ENCODE measurements at places on chromosomes 7 and 10. TPM values are rescaled to one million over a fixed set of nuclear protein-coding genes. Genes with fewer than 3 reads are reported as not detected.
A peak's percentile ranks its signal among the peaks of the same experiment; 100 is the strongest.

DNA sequence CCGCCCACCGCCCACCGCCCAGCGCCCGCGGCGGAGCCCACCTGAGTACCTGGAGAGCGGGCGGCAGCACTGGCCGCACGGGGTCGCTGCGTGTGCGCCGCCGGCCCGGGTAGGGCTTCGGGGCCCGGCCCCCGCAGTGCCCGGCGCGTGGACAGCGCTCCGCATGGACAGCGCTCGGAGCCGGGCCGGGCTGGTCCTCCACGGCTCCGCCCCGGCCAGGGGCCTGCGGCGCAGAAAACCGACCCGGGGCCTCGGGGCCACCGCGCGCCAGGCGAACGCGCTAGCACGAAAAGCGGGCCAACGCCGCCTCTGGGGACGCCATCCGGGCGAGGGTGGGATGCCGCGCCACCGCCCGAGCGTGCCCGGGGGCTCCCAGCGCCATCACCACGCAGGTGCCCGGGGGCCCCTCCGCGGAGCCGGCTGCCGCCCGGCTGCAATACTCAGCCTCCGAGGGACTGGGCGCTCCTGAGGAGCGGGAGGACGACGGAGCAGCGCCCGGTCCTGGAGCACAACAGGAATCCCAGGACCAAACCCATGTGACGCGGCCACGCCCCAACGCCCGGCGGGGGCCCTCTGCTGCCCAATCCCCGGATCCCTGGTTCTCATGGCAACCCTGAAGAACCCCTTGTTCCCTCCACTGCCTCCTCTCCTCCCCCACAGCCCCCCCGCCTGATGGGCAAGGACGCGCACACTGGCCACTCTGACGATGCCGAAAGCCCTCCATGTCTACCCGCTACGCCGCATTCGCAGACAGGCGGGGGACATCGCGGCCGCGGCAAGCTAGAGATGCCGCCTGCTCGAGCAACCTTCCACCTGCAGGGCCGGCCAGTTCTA is at the start of gene GRB10:
Gene GRB10, minus strand, starts transcription at position 522 of the 834 bp plus-strand sequence. CDS start 50,574 bp downstream, outside the sequence.
- DNase-seq = no peak

GRCh38 chr10:12844811-12845483 is 156.6 kb downstream of the CCDC3 start:
- peak; percentile 59 for DNase-seq

GRCh38 chr10:103949728-103950127 is 17.2 kb upstream of the SLK start:
- DNase-seq = no peak

The SORCS1 gene
- 0.99 TPM for total RNA-seq

GRCh38 chr7:37448636-37449361 is at the start of gene ELMO1:
Gene ELMO1, minus strand, starts transcription at chr7:37448864. Its CDS starts 106,174 bp downstream, at chr7:37342690.
- DNase-seq = peak; percentile 82

GRCh38 chr7:41984888-41985287 is 252.1 kb downstream of the GLI3 start:
- DNase-seq = no peak

DNA sequence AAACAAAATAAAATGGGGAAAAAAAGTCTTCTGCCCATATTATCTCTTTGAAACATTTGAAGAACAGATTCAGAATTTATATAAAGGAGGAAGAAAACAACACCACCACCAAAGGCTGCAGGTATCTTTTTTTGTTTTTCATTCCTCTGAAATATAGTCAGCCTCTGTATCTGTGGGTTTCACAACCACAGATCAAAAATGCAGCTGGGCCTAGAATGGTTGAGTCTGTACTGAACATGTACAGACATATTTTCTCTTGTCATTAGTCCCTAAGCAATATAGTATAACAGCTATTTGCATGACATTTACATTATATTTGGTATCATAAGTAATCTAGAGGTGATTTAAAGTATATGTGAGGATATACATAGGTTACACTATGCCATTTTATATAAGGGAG is 559.7 kb upstream of the LRRN3 start:
- no peak for DNase-seq

The CTAGE8 gene
- 3.2 TPM for total RNA-seq

The CDC14C gene
- total RNA-seq = not detected

DNA sequence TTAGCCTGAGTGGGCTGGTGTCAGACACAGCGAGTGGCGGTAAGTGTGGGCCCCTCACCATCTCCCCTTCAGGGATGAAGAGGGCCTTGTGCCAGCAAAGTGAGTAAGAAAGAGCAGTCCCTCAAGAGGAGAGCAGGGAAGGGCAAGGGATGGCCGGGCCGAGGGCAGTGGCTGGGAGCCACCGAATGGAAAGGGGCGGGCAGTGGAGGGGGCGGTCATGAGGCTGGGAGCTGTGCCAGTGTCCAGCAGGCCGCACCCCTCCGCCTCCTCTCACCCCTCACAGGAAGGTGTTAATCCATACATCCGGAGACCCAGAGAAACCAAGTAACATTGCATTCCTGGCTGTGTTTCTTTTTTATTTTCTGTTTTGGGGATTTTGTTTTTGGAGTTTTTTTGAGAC is 28.6 kb upstream of the RASGEF1A start:
- DNase-seq = no peak

DNA sequence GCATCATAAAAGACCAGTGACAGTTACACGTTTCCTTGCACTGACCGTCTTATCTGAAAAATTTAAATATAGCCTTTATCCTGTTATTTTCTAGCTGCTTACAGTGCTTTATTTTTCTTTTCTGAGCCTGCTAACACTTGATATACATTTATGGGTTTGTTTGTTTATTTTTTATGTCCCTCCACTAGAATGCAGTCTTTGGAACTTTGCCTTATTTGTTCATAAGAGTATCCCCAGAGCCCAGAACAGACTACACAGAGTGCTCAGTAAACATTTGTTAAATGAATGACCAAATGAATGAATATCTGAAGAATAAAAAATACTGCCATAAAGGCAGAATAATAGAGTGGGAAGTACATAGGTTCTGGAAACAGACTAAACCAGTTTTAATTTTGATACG is 202.3 kb upstream of the LRRN3 start:
- DNase-seq = no peak

DNA sequence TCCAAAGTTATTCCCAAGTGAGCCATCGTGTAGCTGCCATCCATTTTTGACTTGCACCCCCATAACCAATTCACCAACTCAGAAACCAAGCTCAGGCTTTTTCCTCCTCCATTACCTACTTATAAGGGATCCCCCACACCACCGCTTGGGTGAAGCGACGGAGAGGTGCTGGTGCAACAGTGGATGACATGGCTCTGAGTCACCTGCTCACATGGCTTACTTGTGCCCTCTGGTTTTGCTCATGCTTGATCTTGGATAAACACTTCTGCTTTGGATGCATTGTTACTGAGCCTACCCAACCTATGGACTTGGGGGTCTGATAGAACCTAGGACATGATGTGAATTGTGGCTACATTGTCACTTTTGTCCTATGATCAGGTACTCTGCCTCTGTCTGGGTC is 12.0 kb upstream of the AKR1B1 start:
- DNase-seq = no peak

DNA sequence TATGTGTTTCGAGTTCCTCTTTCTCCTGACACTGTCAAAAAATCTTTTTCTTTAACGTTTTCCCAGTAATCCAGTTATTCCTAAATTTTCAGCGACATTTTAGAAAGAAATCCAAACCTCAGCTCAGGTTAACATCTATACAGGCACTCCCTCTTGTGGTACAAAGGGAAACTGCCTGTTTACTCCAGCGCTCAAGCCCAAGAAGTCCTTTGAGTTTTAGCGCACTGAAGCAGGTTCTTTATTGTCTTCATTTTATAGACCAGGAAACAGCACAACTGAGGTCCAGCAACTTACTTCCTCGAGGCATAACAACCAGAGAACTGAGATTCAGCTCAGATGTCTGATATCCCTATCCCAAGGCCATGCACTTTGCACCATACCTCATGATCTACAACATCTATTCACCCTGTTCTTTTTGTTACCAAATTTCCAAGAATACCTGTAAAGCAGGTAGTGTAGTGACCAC is 287.2 kb upstream of the MKLN1 start:
- no peak for DNase-seq

DNA sequence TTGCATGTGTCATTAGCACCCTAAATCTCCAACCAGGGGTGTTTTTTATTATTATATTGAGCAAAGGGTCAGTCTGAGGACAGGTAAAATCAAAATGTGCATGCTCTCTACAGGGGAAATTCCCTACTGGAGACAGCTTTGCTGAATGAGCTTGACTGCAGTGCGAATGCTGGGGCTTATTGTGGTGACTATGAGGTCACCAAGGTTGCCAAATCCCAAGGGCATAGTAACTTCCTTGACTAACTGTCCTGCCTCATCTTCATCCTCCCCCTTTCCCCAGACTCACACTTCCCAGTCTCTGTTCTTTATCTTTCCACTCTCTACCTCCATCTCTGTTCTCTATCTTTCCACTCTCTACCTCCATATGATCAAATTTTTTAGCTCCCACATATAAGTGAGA is 22.9 kb upstream of the AOC1 start:
- DNase-seq = no peak

- DNase-seq = no peak
Measured at GRCh38 chr10:92901819-92902251, 53.5 kb downstream of the EXOC6 start.

The FAM25A gene
- not detected for total RNA-seq

The GHRHR gene
- total RNA-seq = not detected

GRCh38 chr10:104892879-104893617 is 252.0 kb downstream of the SORCS3 start:
- DNase-seq = no peak

- DNase-seq = no peak
Measured at GRCh38 chr7:81903115-81903514, 133.3 kb upstream of the HGF start.

DNA sequence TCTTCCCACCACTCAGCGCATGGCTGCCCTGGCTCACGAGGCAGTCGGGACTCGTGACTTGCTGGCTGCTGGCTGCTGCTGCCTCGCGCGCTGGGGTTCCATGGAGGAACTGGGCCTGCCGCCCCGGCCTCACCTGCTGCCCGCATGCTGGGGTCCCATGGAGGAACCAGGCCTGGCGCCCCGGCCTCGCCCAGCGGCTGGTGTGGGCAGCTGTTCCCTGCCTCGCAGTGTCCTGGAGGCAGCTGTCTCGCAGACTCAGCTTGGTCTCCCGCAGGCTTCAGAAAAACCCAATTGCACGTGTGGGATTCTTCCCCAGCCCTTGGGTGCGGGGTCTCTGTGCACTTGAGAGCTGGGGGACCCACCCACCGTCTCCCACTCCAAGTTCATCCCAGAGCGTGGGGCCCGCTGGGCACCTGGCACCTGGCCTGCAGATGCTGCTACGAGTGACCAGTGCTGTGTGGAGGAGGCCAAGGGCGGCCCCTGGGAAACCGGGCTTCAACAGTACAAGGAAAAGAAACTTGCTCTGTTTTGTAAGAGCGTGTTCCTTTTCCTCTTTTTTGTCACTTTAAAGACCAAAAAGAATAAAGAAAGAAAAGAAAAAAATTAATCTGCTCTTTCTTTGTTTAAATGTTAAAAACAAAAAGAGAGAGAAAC is 20.4 kb downstream of the PWWP2B start:
- no peak for DNase-seq

The DRGX gene
- total RNA-seq = not detected

DNA sequence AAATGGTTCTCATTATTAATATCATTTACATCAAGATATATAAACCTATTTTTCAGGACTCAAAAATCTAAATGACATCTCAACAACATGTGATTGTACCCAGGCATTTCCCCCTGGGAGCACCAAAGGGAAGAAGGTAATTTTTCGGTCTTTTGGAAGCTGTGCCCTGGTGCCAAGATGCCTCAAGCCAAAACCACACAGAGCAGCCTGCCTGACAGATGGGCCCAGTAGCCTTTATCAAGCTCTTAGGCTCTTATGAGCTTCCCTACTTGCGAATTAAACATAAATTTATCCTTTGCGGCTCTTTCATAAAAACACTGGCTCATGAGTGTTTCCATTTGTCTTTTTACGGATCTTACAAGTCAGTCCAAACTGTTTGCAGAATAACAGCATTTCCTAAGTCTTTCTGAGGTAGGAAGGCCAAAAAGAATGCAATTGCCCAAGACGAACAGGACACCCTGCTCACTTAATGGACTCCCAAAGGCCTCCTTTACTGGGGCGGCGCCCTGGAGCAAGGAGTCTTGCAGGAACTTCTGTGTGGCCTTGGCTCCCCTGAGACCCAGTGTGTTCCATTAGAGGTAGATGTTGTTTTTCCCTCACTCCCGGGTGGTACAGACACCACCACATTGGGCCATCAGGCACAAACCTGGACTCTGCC is 4.1 kb upstream of the RASSF4 start:
- peak; percentile 37 for DNase-seq

- no peak for DNase-seq
Measured at GRCh38 chr10:97075961-97076525, 109.7 kb downstream of the SLIT1 start.

DNA sequence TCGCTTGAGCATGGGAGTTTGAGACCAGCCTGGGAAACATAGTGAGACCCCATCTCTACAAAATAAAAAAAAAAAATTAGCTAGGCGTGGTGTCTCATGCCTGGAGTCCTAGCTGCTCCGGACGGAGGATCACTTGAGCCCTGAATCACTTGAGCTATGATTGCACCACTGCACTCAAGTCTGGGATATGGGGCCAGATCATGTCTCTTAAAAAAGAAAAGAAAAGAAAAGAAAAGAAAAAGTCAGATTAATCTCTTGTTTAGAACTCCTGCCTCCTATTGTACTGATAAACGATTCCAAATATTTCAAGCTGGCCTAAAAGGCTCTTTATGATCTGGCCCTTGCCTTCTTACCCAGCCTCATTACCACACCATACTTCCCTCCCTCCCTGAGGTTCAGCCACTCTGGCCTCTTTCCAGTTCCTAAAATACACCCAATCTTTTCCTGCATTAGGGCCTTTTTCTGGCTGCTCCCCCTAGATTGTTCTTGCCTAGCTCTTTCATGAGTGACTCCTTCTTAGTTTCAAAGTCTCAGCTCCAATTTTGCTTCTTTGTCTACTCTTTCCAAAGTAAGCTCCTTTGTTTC is 41.7 kb downstream of the VCL start:
- DNase-seq = no peak

DNA sequence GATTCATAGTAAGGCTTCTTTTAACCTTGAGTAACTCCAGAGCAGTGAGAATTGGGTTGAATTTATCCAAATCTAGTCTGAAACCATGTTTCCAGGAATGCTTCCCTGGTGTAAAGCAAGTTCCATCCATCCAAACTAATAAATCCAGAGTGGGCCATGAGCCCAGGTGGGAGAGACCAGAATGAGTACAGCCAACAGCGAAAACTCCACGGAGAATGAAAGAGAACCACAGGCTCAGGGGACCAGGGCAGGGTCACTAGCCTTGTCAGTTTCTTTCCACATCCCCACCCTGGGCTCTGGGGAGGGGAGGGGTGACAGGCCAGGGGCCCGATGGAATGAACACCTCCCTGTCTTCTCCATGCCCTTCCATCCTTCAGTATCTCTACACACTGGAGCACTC is 180.1 kb downstream of the NEURL1 start:
- no peak for DNase-seq

GRCh38 chr10:64118736-64119135 is 597.5 kb downstream of the REEP3 start:
- DNase-seq = no peak

DNA sequence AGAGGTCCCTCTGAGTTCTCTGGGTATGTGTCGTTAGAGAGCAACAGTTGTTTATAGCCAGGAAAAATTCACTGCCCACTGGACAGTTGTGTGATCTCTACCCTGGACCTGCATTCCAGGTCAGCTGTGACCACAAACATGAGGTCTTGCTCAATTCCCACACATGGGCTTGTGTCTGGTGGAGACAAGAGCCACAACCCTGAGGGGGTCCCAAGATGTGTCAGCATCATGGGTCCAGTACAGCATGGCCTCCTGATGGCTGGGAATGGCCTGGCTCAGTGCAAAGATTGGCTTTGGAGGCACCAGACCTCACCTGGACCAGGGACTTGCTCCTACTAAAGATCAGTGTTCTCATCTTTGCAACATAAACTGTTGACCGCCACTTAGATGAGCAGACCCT is 751.6 kb downstream of the GRID1 start:
- no peak for DNase-seq

Measured in ureter (tissue), 1 donor.